ENCODE measurements at places on chromosomes 5 and 9. TPM values are rescaled to one million over a fixed set of nuclear protein-coding genes. Genes with fewer than 3 reads are reported as not detected.

Gene MAN2A1
- 22.5 TPM for polyA plus RNA-seq

Gene OR1K1
- polyA plus RNA-seq = not detected

Gene BARX1
- not detected for polyA plus RNA-seq

Gene LRRC19
- polyA plus RNA-seq = not detected

Gene STPG3
- polyA plus RNA-seq = not detected

Gene PCDHGB3
- 1.4 TPM for polyA plus RNA-seq

Gene MOCS2
- 50.2 TPM for polyA plus RNA-seq

Gene CDC37L1
- polyA plus RNA-seq = 30.1 TPM

Gene TSSK1B
- not detected for polyA plus RNA-seq

Gene NXNL2
- polyA plus RNA-seq = 0.85 TPM

Gene SH2D3C
- 16.6 TPM for polyA plus RNA-seq

Gene FAM170A
- polyA plus RNA-seq = not detected

Gene CCDC192
- polyA plus RNA-seq = 0.41 TPM

Gene PKD2L2
- polyA plus RNA-seq = 0.11 TPM

Gene RUFY1
- 39.7 TPM for polyA plus RNA-seq

Gene NMUR2
- not detected for polyA plus RNA-seq

Gene PLAC8L1
- polyA plus RNA-seq = 0.27 TPM

Gene NEUROG1
- polyA plus RNA-seq = not detected

Gene SCGB3A1
- 0.32 TPM for polyA plus RNA-seq

Gene FPGS
- 57.7 TPM for polyA plus RNA-seq

Gene RAI14
- 25.6 TPM for polyA plus RNA-seq

Gene TCF7
- 3.9 TPM for polyA plus RNA-seq

- no peak for DNase-seq
Measured at GRCh38 chr5:38207343-38207742, 51.0 kb upstream of the EGFLAM start.

GRCh38 chr9:4548811-4549725, 58.8 kb downstream of the SLC1A1 start:
- no peak for DNase-seq

GRCh38 chr5:15737036-15737821, 237.2 kb downstream of the FBXL7 start:
- DNase-seq = no peak

DNA sequence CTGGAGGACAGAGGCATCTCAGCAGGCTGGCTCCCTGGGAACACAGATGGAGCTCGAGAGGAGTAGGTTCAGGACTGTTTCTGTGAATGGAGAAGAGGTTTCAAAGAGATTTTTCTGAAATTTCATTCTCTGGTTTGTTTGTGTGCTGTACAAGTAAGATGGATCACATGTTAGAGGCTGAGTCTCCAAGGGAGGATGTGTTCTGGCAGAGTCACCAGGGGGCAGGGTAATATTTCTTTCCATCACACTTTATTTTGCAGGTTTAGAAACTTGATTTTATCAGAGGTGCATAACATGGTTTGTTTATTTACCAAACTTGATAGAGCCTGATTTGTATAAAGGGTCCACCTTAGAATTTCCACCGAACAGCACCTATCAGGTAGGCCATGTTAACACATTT, 69.2 kb upstream of the ARL15 start:
- DNase-seq = no peak

DNA sequence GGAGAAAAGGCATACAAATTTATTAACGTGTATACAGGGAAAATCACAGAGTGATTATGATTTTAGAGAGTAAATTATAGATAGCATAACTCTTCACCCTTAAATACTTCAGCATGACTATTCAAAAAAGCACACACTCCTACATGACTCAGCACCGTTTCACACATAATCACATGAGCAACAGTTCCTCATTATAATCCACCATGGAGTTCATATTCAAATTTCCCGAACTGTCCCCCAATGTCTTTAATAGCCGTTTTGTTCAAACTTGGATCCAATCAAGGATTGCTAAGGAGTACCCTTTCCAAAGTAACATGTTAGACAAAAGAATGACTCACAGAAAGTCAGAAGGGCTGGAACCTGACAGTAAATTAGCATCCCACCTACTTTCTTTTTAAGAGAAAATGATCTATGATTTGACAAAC, 32.1 kb downstream of the RAPGEF1 start:
- no peak for DNase-seq

GRCh38 chr5:39107350-39107749, 33.2 kb upstream of the RICTOR start:
- DNase-seq = no peak

DNA sequence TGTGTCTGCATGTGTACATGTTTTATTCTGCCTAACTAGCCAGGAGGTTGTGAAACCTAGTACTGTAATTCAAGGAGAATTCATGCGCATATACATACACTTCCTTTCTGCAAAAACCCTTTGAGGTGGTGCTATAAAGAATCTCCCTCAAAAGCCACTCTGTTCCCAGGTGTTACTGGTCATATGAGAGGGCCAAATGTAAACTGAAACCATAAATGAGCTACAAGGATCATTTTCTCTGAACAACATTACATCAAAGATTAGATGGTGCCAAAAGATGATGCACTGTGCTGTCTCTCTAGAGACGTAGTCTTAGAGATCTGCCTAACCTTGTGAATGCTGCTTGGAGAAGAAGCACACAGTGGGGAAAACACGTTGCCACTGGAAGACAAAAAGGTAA, 15.7 kb downstream of the NREP start:
- no peak for DNase-seq

GRCh38 chr9:124309667-124310084, 51.9 kb downstream of the NEK6 start:
- DNase-seq = no peak

- DNase-seq = no peak
Measured at GRCh38 chr5:34609951-34610441, 46.1 kb upstream of the RAI14 start.

GRCh38 chr9:5438301-5439162, 807 bp upstream of the PLGRKT start:
- no peak for DNase-seq

- no peak for DNase-seq
Measured at GRCh38 chr9:78989031-78989658, 582.6 kb upstream of the TLE4 start.

- no peak for DNase-seq
Measured at GRCh38 chr9:120450916-120451315, 129.1 kb downstream of the CDK5RAP2 start.

GRCh38 chr9:86649913-86650312, 295.7 kb upstream of the TUT7 start:
- no peak for DNase-seq

GRCh38 chr5:40401284-40402006, 278.3 kb upstream of the PTGER4 start:
- no peak for DNase-seq

DNA sequence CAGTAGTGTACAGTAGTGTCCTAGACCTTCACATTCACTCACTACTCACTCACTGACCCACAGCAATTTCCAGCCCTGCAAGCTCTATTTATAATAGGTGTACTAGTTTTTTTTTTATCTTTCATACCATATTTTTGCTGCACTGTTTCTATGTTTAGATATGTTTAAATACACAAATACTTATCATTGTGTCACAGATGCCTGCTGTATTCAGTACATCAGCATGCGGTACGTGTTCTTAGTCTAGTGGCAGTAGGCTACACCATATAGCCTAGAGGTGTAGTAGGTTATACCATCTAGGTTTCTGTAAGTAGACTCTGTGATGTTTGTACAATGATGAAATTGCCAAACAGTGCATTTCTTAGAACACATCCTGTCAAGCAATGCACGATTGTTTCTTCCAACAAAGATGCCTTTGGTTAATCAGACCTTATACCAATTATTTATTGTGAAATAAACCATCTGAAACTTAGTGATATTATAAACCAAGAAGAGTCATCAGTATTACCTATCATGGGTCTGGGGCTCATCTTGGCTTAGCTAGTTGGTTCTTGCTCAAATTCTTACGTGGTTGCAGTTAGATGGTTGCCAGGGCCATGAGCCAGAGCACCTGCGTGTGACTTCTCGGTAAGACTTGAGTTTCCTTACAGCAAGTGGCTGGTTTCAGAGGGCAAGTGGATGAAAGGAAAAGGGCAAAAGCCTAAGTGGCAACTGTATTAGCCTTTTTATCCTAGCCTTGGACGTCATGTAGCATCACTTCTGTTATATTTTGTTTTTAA, 41.1 kb downstream of the ERBIN start:
- DNase-seq = no peak

DNA sequence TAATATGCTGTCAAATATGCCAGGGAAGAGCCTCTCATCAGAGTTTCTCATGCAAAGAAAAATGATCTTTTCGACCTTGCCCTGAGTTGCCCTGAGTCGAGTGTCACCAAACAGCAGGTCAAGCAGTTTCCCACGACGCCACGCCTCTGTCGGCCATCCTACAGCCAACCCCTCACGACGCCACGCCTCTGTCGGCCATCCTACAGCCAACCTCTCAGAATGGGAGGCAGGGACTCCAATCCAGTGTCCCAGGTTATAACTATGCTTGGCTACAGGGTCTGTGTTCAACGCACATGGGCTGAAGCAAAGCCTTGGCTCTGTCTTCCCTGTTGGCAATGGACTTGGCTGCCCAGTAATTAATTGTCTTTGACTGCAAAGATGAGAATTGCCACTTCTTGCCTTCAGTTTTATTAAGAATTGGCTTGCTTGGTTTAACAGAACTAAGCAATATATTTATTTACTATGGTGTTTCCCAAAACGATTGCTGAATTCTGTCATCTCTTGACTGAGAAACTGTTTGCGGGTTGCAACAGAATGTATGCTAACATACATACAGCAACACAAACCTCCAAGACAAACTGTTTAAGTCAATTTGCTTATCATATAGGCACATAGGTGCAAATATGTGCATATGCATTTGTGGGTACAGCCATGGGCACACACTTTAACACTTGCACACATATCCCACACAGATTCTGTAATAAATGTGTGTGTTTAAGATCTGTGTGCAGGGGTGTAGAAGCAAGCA, 352.9 kb downstream of the GLIS3 start:
- no peak for DNase-seq

DNA sequence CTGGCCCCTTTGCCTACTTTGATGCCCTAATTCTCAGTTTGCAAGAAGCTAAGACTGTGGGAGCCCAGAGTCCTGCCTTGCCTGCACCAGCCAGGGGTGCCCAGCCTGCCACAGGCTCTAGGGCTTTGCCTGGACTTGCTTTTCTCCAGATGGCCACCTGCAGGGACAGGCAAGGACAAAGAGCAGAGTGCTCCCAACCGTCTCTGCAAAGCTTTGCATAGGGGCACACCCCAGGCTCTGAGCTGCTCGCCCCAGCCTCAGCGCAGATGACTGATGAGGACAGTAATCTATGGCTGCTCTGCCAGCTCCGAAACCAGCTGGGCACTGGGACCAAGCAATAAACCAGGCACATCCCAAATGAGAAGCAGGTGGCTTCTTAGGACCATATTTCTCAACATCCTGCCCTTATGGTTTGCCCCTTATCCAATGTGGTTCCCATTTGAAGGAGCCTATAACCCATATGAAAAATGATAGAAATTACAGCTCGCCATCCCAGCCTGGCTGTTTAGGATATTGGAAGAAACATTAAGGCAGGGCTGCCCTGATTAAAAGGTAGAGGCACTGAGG, 25.4 kb upstream of the TCF7 start:
- DNase-seq = no peak

- DNase-seq = no peak
Measured at GRCh38 chr9:592225-592624, 249.3 kb upstream of the DMRT1 start.

GRCh38 chr9:106818034-106818433, 44.9 kb upstream of the ZNF462 start:
- no peak for DNase-seq

- no peak for DNase-seq
Measured at GRCh38 chr9:129306318-129306973, 128.4 kb upstream of the IER5L start.

DNA sequence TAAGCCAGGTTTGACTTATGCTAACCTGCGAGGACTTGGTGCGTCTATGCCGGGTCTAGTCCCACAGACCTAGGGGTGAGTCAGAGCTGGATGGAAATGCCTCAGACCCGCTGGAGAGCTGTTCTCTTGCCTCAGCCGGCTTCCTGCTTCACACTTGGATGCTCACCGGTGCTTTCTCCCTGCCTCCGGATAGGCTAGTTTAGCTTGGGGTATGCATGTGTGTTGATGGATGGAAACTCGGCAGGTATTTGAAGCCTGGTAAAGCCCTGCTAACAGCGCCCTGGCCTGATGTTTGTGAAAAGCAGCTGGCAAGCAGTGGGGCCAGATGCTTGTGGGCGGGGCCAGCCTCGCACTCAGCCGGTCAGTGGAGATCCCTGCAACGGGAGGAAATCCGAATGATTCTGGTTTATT, 29.3 kb downstream of the PRRC2B start:
- peak; percentile 18 for DNase-seq

GRCh38 chr5:72463449-72464052, 43.7 kb downstream of the ZNF366 start:
- no peak for DNase-seq

DNA sequence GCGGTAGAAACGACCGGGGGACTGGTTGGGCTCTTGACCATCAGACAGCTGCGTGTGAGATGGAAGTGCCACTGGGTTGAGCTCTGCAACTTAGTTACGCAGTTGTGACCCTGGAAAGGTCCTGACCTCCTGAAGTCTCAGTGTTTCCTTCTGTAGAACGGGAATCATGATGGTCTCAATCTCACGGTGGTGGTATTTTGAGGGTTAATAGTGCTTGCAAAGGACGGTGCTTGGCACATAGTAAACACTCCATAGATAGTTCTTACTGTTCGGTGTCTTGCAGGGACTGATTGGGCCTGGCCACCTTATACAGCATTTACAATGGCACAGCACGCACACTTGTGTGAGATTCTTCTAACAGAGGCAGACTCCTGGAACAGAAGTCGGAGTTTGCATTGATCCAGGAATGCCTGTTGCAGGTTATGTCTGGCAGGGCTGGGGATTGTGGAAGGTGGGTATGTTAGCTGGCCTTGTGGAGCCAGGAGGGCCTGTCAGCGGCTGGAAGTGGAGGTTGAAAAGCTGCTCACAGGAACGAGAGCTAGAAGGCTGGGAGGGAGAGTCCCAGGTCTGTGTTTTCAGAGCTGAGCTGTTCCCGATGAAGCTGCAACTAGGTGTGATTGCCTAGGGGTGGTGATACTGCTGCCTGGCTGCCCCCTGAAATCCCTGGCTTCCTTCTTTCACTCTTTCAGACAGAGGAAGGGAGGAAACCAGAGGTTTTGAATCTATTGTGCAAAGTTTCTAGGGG, 962 bp upstream of the TXN start:
- no peak for DNase-seq

GRCh38 chr5:93800988-93801811, 59.8 kb upstream of the POU5F2 start:
- DNase-seq = peak; percentile 21

DNA sequence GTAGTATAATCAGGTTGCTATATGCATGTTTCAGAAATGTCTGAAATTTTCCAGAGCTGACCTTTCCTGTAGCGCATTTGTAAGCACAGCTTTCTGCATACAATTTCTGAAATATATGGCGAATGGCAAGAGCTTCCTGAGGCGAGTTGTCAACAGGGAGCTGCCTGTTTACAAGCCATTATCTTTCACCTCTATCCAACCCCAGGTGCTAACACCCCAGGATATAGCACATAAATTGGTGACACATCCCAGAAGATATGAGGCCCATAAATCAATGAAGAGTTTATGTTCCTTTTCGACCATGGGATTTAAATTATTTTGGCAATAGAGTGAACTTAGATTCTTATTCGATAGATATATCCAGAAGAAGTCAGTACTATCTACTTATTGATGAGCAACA, 379.8 kb downstream of the KDM4C start:
- no peak for DNase-seq
